NCI-H1417 treated with DMSO at 0.1 percent for 48 hours (cell line): ENCODE measurements at places on chromosomes 2 and 18.
A peak's percentile ranks its signal among the peaks of the same experiment; 100 is the strongest.

DNA sequence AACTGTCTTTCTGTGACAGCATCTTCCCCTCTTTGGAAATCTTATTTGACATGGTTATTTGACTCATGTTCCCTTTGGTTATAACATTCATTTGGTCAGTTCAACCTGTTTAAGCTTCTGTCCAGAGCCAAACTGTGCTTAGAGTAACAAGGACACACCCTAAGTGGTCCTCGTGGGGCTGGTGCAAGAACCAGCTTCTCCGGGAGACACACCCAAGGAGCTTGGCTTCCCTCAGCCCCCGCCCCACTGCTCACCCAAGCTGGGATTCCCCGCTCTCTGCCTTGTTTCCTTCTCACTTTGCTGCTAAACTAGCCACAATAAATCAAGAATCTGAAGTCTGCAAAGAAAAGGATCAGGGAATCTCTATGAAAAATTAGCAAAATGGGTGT, 1.4 kb downstream of the SCYGR3 start:
- no peak for DNase-seq

DNA sequence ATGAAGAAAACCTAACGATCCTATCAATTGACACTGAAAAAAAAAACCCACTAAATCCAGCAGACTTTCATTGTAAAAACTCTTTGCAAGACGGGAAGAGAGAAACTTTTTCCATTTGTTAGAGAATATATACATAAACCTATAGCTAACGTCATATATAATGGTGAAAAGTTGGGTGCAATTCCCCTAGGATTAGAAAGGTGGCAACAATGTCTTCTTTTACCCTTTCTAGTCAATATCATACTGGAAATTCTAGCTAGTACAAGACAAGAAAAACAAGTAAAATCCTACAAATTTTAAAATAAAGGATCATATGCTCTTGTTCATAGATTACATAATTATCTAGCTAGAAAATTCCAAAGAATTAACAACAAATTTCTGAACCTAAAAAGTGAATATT, 1596.5 kb upstream of the LRRTM1 start:
- no peak for DNase-seq

DNA sequence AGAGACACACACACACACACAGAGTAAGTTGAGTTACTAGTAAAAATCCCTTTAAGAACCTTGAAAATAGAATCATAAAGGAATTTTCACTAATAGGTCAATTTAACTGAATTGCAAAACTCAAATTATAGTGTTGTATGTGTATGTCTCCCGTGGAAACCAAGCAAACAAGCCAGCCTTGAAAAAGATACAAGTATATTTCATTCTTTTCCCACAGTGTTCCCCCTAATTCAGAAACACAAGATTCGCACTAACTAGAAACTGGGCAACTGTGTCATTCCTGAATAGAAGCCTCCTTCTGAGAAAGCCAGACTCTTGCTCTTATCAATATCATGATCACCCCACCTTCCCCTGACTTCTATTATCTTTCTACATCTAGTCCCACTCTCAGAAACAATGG, 229.5 kb downstream of the PIEZO2 start:
- DNase-seq, result no peak

GRCh38 chr2:25279091-25279651, 62.6 kb downstream of the DNMT3A start:
- DNase-seq, result no peak

- no peak for DNase-seq
Observed at GRCh38 chr2:152437276-152438108, 102.5 kb downstream of the FMNL2 start.

- DNase-seq, result no peak
Observed at GRCh38 chr18:11882636-11883035, 25.5 kb downstream of the MPPE1 start.

GRCh38 chr2:166404831-166405568, 29.3 kb upstream of the SCN9A start:
- DNase-seq, result no peak

DNA sequence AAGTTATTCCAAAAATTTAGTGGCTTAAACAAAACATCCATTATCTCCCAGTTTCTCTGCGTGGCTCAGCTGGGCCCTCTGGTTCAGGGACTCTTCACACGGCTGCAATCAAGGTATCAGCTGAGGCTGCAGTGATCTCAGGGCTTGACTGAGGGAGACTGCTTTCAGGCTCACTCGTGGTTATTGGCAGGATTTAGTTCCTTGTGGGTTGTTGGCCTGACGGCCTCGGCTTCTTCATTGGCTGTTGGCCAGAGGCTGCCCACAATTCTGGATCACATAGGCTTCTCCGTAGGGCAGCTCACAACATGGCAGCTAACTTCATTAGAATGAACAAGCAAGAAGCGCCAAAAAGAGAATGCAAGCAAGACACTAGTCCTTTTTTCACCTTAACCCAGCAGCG, 90.1 kb downstream of the ABI2 start:
- DNase-seq, result no peak

- no peak for DNase-seq
Observed at GRCh38 chr2:3597567-3597966, 2.7 kb downstream of the COLEC11 start.

DNA sequence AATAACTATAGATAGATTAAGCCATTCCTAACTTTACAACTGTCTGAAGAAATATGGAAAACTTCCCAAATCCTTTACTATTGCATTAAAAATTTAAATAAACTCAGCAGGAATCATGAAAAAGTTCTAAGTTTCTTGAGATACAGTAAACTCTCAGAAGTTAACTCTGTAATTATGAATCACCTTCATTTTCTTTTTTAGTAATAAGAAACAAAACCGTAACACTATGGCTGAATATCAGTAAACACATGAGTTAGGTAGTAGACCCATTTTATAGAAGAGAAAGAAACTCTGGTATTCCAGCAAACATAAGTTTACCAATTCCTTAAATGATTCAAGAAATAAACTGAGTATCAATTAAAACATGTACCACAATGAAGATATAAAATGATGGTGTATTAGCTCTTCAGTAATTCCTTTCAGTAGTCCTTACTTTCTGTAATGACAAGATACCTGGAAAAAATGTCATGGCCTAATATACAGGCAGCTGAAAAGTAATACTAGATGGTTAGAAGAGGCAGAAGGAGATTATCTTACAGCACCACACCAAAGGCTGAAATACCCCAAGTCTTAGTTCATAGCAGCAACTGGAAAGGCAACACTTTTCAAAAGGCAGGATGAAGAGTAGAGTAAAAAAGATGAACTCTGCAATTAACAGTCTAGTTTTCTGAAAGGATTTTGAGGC, 11.5 kb downstream of the TRIP12 start:
- no peak for DNase-seq

GRCh38 chr2:212145121-212145520, 393.5 kb downstream of the ERBB4 start:
- DNase-seq, result no peak

GRCh38 chr18:8049147-8049546, 482.0 kb downstream of the PTPRM start:
- DNase-seq, result no peak

- DNase-seq, result no peak
Observed at GRCh38 chr2:180508458-180508857, 471.9 kb upstream of the UBE2E3 start.

GRCh38 chr18:12593866-12594265, 64.0 kb downstream of the SPIRE1 start:
- DNase-seq, result no peak

GRCh38 chr18:74598350-74599001, 806 bp downstream of the ZNF407 start:
- DNase-seq, result peak; percentile 36

DNA sequence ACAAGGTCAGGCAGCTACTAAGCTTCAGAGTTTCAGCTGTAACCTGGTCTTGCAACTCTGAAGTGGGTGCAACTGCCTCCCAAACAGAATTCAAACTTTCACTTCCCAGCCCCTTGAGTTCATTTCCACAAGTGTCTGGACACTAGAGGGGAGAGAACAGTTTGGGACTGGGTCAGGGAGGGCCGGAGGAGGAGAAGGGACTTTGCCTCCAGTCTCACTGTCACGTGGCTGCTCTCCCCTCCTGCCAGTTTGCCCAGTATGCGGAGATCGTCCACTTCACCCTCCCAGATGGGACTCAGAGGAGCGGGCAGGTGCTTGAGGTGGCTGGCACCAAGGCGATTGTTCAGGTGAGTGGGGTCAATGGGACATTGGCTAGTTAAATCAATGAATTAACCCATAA, 20.6 kb upstream of the ANKRD53 start:
- no peak for DNase-seq

DNA sequence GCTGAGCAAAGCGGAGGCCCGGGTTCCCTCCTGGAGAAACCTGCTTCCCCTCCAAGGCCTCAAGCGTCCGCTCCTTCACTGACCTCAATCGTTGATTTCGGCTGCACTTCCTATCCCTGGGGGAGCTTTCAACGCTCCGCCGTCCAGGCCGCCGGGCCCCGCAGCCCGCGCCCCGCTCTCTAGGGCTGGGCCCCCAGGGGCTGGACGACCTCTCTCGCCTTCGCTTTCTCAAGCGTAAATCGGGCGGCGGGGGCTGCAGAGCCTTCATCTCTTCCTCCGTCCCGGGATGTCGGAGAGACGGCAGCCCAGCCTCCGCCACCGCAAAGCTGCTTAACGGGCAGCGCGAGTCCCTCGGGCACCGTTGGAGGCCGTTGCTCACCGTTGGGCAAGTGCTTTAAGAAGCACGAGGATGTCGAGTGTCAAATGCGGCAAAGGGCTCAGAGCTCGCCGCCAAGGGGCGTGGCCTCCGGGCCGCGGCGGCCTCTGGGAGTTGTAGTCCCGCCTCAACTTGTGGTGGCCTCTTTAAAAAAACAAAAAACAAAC, 8.5 kb downstream of the HES6 start:
- DNase-seq, result no peak

GRCh38 chr2:6970976-6971480, 53.8 kb downstream of the RNF144A start:
- no peak for DNase-seq

DNA sequence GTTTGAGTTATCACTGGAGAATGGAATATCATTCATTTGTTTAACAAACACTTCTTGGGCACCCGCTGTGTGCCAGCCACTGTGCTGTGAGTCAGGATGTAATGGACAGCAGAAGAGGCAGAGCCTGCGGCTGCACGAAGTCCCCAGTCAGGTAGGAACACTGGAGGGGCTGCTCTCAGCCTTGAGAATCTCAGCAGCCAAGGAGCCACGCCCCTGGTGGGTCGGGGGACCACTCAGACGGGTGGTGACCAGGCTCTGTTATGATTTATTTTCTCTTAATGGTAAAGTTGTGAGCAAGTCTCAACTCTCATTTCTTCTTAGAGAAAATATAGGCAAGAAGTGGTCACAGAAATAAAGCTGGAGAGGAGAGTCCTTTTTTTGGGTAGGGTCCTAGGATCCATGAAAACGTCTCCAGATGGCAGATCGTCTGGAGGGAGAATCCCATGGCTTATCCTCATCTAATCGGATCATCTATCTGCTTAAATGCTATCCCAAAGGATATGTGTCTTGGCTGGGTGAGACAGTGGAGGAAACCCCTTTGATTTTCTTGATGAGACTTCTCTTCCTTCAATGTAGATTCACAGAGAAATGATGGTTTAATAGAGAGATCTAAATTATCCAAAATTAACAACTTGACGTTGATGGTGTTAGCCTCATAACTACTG, 129.1 kb upstream of the LGALSL start:
- DNase-seq, result no peak

- no peak for DNase-seq
Observed at GRCh38 chr2:25385910-25386309, 44.2 kb upstream of the DNMT3A start.

- no peak for DNase-seq
Observed at GRCh38 chr2:8137801-8138200, 544.1 kb upstream of the ID2 start.

DNA sequence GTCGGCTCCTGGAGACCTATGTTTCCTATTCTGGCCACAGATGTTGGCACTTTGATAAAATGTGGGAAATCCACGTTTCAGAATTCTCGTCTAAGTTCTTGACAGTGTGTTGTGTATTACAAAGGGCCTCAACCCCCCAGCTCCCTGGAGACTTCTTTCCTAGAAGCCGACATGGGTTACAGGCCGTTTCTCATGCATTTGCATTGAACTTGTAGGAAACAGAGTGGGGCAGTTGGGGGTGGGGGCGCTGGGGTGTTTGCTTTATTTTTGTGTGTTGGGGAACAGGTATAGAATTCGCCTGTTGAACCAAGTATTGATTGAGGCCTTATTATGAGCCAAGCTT, 104.0 kb downstream of the CABLES1 start:
- DNase-seq, result no peak

DNA sequence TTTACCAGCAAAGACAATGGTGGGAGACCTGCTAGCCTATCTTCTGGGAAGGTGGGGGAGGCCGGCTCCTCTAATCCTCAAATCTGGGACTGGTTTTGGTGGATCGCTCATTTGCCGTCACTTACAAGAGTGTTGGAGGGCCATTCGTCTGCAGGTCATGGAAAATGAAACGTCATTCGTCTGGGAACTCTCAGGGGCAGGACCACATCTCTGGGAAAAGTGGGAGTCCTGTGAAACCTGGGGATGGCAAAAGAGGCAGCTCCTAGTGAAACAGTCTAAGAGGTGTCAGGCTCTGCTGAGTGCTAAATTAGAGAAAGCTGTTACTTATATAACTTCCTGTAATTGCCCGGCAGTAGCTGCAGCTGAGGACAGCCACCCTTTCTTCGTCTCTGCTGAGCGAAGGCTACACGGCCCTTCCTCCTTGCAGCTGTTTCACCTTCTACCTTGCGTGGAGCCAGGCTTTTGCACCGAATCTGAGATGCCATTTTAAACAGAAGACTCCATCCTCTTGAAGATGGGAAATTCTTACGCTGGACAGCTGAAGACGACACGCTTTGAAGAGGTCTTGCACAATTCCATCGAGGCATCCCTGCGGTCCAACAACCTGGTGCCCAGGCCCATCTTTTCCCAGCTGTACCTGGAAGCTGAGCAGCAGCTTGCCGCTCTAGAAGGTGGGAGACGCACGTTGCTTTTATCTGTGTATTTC, 22.4 kb downstream of the GREB1 start:
- DNase-seq, result no peak

GRCh38 chr18:63980896-63981460, 11.1 kb downstream of the SERPINB8 start:
- DNase-seq, result no peak

DNA sequence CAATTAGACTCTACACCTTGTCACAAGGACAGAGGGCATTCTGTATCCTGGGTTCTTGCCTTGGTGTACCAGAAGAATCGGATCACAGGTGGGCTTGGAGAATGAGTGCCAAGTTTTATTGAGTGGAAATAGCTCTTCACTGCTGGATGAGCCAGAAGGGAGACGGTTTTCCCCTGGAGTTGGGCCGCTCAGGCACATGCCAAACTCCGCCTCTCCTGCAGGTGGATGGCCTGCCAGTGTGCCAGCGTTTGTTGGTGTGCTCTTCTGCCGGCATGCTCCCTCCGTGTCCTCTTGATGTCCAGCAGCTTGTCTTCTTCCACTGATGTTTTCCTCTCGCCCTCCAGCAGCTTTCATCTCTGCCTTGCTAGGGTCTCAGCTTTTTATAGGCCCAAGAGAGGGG, 115.5 kb upstream of the RAB27B start:
- no peak for DNase-seq
